Muscle of arm (tissue), 14 donors: ENCODE measurements at places on chromosomes 2 and 18. TPM values are rescaled to one million over a fixed set of nuclear protein-coding genes. Genes with fewer than 3 reads are reported as not detected.
A peak's percentile ranks its signal among the peaks of the same experiment; 100 is the strongest.

DNA sequence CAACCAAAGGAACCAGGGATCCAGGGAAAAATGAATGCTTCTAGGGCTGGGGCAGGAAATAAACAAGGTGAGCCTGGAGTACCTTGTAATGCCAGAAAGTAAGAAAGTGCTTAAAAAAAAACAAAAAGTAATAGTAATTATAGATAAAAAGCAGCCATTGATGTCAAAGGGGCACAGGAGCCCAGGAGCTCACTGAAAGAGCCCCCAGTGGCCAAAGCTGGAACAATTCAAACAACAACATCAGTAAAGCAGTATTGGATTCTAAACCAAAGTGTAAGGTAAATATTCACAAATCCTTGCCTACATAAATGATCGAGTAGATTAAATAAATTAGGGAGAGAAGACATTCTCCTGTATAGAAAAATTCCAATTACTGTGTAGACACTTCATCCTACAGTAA is 114.3 kb upstream of the ARL4C start:
- no peak for DNase-seq

DNA sequence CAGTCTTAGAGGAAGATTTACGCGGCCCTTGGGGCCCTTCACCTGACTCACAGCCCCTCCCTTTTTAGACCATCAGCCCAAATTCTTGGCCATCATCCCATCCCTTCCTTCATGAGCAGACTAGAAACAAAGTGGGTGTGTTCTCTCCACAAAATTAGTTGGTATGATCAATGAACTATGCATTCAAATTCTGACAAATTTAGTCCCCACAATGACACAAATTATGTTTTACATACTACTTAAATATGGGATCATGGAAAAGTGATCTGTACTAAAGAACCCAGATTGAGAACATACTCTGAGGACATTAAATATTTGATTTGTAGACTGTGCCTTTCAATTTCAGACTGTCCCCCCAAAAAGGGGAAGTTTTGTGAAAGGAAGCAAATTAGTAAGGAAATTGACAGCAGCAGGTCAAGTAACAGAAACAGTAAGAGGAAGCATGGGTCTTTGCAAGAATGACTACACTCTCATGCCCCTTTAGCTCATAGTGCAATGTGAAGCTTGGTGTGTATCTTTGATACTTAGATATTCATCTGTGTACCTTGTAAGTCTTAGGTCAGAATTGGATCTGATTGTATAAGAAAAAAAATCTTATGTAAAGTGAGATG is 2.2 kb upstream of the MAPRE2 start:
- DNase-seq: no peak

DNA sequence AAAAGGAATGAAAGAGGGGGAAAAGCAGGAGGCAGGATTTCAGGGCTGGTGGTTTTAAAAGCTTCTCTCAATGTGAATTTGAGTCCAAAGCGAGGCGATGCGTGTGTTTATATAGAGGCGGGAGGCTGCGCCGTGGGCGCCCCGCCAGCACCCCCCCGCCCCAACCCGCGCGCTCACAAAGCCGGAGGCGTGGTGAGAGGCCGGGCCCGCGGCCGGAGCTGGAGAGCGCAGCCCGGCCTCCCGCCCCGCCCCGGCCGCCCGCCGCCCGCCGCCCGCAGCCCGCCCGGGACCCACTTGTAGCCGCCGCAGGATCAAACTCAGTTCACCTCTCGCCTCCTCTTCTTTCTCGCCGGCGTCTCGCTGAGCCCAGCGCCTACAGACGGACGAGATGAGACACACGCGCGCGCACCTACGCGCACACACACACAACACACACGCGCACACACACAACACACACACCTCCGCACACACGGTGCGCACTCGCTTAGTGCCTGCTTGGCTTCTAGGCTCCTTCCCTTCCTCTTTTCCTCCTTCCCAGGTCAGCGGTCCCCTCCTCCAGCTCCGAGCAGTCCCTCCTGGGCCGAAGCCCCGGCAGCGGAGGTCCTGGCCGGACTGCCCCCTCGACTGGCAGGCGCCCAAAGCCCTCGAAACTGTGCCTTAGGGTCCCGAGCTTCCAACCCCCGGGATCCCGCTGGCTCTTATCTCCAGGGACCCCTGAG is 1.3 kb upstream of the CYP26B1 start:
- DNase-seq: peak; percentile 69

DNA sequence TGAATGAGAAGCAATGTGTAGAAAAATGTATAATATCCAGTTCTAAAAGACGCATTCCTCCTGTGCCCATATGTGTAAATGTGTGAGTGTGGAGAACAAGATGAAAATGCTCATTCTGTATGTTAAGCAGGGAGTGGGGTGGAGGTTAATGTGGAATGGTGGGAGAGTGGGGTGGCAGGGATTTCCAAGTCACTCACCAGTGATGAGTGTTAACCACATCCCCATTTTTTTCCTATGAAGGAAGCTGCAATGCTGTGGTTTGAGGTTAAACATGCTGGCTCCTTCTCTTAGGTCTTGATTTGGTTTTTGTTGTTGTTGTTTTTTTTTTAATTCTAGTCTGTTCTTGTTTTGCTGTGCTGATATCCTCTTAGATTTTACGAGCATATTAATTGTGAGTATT is 169.4 kb downstream of the NEDD4L start:
- no peak for DNase-seq

- DNase-seq: no peak
These were observed 67.8 kb upstream of the ST6GAL2 start for GRCh38 chr2:106953779-106954178.

Gene CCL20
- polyA plus RNA-seq: 0.30 TPM
